ENCODE measurements at places on chromosomes 7 and 10.

- DNase-seq = peak; percentile 17
Observed at GRCh38 chr10:49309691-49310411, 10.9 kb downstream of the C10orf71 start.

- peak; percentile 49 for DNase-seq
Observed at GRCh38 chr10:23158370-23158769, 33.7 kb upstream of the PTF1A start.

DNA sequence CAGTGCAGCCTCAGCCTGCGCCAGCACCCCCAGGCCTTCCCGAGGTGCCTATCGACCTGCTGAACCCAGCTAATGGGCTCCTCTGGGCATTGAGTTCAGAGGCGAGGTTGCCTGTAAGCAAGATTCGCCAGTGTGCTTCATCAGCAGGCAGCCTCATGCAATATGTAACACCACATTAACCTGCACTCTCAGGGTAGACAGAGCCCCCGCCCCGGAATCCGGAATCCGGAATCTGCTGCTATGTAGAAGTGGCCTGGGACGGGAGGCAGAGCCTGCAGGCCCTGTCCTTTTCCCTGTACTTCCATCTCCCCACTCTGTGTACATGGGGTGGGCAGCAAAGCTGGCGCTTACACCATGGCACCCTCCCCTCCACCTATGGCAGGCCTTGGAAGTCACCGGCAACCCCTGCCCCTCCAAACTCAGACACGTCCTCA, 83.9 kb upstream of the RET start:
- no peak for DNase-seq

GRCh38 chr10:28008054-28008453, 9.2 kb upstream of the ODAD2 start:
- no peak for DNase-seq

GRCh38 chr7:140275069-140275965, 98.5 kb upstream of the KDM7A start:
- no peak for DNase-seq

GRCh38 chr7:79337717-79338116, 115.8 kb downstream of the MAGI2 start:
- DNase-seq = no peak

- no peak for DNase-seq
Observed at GRCh38 chr7:41220266-41220665, 482.6 kb downstream of the INHBA start.

GRCh38 chr10:35563261-35563891, 41.8 kb upstream of the GJD4 start:
- DNase-seq = peak; percentile 55

DNA sequence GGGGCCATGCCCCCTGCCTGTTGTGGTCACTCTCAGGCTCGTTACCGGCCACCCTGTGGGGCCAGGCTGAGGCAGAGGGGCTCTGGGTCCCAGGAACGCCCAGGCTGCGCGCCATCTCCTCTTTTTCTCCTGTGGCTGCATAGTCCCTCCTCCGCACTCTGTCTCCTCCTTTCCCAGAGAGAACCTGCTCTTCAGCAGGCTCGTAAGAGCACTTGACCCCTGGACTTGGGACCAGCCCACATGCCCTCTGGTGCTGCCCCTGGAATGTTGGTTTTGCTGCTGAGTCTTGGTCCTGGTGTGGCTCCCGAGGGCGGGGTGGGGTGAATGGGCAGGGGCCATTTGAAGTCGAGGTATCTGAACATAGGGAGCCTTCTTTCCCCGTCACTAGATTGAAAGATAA, 6.6 kb upstream of the BHLHA15 start:
- DNase-seq = no peak

GRCh38 chr10:113035732-113036312, 85.8 kb downstream of the TCF7L2 start:
- DNase-seq = no peak

GRCh38 chr7:151255390-151255789, 6.9 kb upstream of the SMARCD3 start:
- no peak for DNase-seq

GRCh38 chr10:99998889-99999288, 10.9 kb downstream of the DNMBP start:
- no peak for DNase-seq

DNA sequence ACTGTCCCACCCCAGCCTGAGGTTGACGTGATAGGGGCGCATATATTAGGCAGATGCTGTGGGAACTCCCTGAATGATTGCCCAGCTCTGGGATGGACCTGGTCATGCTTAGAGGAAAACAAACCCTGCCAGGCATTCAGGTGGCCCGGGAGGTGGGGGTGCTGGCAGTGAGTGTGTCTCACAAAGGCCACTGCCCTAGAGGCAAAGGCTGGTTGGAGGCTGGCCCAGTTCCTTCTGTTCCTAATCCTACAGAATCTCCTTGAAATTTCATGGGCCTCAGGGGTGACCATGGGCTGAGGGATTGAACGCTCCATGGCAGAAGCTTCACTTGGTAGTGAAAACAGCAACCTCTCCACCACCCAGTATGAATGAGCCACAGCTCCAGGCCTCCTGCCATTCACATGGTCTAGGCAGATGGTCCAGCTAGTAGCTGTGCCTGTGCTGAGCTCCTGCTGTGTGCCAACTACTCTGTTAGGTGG, 25.6 kb downstream of the ADRA2A start:
- no peak for DNase-seq

DNA sequence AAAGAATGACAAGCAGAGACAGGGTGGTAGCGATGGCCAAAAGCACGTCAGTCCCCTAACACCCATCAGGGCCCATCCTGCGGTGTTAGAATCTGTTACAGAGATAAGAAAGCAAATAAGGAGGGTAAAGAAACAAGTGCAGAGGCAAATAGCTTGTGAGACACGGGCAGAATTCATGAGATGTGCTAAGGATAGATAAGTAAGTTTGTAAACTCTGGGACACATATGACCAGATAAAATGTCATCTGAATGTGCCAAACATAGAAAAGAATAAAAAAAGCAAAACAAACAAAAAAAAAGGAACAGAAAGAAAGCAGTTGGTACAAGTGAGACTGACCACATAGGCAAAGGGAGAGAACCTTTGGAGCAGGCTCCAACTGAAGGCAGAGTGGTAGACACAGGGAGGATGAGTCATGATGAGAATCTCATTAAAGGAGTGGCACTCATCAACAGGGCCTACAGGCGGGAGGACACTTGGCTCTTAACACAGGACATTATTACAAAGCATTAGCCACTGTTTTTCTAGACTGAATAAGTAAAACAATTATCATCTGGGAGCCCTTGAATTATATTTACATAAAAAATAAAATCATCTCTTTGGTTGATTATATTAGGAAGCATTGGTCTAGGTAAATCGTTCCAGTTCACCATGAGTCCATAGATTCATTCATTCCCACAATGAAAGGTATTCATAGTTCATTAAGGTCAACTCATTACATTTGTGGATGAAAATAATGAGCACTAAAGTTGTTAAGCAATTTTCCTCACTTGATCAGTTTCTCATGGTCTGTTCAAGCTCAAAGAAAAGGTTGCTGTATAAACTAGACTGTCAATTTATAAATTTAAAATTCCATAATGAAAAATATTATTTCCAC, 21.5 kb upstream of the EPHB6 start:
- no peak for DNase-seq

DNA sequence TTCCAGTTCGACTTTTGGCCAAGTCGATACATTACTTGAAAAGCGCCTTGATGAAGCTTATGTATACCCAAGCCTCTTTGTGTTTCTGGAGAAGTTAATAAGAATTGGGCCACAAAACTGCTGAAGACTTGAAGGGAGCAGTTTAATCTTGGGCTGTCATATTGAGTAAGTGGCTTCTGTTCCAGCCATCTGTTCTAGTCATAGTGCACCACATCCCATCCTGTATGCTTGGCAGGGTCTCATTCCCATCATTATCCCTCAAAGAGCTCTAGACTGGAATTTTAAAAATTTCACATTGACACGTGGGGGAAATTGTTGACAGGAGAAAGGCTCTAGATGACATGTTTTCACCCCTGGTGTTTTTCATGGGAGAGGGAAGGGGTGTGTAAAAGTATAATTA, 196.6 kb upstream of the PLPP4 start:
- DNase-seq = no peak
